ENCODE measurements at places on chromosomes 4 and X. TPM values are rescaled to one million over a fixed set of nuclear protein-coding genes. Genes with fewer than 3 reads are reported as not detected.

EVC2 gene
- total RNA-seq: 0.49 TPM

- DNase-seq: no peak
- H3K36me3 ChIP-seq: no peaks in the 10 kb centered on the region
- H3K4me1 ChIP-seq: no peaks in the 10 kb centered on the region
- no peaks in the 10 kb centered on the region for H3K27me3 ChIP-seq
- no peak overlapping the region for H3K4me3 ChIP-seq
These were observed 32.0 kb downstream of the MAGEC1 start for GRCh38 chrX:141935645-141936044.

GRCh38 chr4:73447671-73448070 lies 11.7 kb downstream of the AFP start:
- no peaks in the 10 kb centered on the region for H3K27me3 ChIP-seq
- H3K36me3 ChIP-seq: no peaks in the 10 kb centered on the region
- no peaks in the 10 kb centered on the region for H3K4me1 ChIP-seq
- no peak for DNase-seq
- no peak overlapping the region for H3K27ac ChIP-seq

- H3K4me1 ChIP-seq: no peaks in the 10 kb centered on the region
- H3K36me3 ChIP-seq: no peaks in the 10 kb centered on the region
- no peak overlapping the region for H3K4me3 ChIP-seq
- DNase-seq: no peak
- no peaks in the 10 kb centered on the region for H3K27me3 ChIP-seq
- no peak overlapping the region for H3K27ac ChIP-seq
These were observed 7.3 kb downstream of the TSR2 start for GRCh38 chrX:54447461-54447860.

- no peaks in the 10 kb centered on the region for H3K36me3 ChIP-seq
- DNase-seq: no peak
- H3K4me1 ChIP-seq: no peaks in the 10 kb centered on the region
- H3K27ac ChIP-seq: no peak overlapping the region
These were observed 1157.5 kb upstream of the PABPC4L start for GRCh38 chr4:135359128-135359527.
